ENCODE measurements at places on chromosomes 7 and 10.

DNA sequence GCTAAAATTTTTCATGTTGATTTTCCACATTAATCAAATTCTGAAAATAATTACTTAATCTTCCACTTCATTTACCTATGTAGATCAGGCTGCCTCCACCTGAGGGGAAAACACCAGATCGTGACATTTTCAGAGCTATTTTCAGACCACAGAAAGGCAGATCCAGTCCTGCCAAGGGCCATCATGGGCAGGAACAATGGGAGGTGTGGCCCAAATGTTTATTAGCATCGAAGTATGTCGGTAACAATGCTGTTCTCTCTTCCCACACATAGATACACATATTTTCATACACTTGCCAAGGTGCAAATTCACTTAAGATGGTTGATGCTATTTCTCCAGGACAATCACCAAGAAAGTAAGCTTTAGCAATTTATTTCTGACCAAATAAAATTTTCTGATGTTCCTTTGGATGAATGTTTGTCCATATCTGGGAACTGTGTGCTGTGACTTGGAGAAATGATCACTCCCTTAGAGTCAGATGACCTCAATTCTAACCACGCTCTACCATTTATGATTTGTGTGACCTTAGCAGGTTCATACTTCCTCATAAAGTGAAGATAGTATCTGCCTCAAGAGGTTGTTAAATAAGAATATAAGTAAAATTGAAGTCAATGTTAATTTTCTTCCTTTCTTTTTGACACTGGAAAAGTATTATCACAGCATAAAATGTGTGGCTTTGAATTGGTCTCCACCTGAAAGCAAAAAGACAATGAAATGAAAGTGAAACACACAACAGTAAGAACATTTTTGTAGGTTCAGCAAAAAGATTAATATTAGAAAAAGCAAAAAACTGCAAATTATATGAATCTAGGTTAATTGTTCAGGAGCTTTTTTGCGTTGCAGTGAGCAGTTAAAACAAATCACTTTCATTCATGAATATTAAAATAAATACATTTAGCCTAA lies 310.4 kb upstream of the PHF14 start:
- no peak for DNase-seq

DNA sequence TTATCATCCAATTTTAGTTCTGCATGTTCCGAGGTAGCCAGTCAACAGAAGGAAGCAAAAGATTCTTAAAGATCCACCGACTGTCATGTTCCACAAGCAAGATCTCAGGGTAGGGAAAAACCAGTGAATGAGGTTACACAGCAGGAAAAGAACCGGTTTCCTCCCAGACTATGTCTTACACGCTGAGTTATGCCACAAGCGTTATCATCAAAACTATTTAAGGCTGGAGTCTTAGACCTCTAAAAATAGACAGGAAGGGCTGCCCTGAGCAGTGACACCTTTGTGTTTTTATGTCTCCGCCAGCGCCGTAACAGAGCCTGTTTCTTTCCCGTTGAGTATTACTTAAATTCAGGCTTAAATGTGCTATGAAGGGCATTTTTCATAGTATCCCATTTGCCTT lies 48.3 kb downstream of the PROSER2 start:
- DNase-seq: no peak

GRCh38 chr7:85004402-85004801 lies 182.5 kb downstream of the SEMA3D start:
- DNase-seq: no peak

- no peak for DNase-seq
These were observed 83.4 kb downstream of the ZNF365 start for GRCh38 chr10:62457598-62457997.

DNA sequence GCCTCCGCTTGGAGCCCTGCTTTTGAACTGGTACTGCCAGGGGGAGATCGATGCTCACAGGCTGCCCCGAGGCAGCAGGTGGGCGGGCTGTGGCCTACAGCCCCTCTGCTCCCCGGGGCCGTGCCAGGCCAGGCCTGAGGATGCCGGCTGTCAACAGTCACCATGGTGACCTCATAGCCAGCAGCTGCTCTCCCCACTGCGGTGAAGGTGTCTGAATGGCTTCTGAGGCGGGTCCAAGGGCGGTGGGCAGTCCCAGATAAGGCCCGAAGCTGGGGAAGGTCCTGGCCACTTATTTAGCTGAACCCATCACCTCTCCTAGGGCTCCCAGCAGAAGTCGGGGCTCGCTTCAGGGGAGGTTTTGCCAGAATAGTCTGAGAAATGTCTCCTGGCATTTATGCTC lies 179.3 kb downstream of the ARHGAP12 start:
- DNase-seq: peak; percentile 74

- no peak for DNase-seq
These were observed 222.8 kb upstream of the NRP1 start for GRCh38 chr10:33557313-33557712.

GRCh38 chr7:45812946-45813345 lies 59.9 kb downstream of the CCDC201 start:
- no peak for DNase-seq

DNA sequence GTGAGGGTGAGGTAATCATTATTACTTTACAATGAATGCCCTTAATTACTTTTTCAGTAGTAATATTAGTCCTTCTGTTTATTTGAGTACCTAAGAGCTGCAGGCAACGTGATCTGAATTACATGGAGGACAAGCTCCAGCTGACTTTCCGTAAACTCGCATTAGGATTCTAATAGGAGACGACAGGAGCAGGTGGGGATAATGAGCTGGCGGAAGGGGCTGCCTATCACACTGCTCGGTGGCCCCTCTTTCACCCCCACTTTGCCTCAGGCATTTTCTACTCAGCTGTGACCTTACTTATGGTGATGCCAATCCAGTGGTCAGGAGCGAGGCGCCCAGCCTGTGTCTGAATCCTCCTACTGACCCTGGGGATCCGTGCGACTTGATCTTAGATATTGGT lies at the start of gene C7orf33:
Gene C7orf33 (plus strand): TSS at position 296 of the 400 bp plus-strand sequence. CDS start 160 bp downstream, outside the sequence.
- no peak for DNase-seq

- no peak for DNase-seq
These were observed 3.0 kb downstream of the ADCK2 start for GRCh38 chr7:140675726-140676125.

- DNase-seq: no peak
These were observed 47.7 kb downstream of the CLEC2L start for GRCh38 chr7:139571190-139571589.

GRCh38 chr7:141023295-141023694 lies 8.5 kb upstream of the MRPS33 start:
- no peak for DNase-seq

DNA sequence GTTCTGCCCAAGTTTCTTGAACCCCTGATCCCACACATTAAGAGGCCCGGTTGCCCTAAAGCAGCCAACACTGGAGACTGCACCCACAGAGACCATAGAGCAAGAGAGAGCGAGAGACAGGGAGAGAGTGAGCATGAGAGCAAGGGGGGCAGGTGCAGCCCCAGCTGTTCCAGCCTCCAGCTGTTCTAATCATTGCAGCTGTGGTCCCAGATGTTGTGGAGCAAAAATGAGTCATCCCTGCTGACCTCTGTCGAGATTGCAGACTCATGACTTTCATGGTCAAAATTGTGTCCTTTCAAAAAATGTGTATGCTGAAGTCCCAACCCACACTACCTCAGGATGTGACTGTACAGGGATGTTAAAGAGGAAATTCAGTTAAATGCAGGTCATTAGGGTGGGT lies 143.9 kb upstream of the FRMD4A start:
- peak; percentile 69 for DNase-seq

DNA sequence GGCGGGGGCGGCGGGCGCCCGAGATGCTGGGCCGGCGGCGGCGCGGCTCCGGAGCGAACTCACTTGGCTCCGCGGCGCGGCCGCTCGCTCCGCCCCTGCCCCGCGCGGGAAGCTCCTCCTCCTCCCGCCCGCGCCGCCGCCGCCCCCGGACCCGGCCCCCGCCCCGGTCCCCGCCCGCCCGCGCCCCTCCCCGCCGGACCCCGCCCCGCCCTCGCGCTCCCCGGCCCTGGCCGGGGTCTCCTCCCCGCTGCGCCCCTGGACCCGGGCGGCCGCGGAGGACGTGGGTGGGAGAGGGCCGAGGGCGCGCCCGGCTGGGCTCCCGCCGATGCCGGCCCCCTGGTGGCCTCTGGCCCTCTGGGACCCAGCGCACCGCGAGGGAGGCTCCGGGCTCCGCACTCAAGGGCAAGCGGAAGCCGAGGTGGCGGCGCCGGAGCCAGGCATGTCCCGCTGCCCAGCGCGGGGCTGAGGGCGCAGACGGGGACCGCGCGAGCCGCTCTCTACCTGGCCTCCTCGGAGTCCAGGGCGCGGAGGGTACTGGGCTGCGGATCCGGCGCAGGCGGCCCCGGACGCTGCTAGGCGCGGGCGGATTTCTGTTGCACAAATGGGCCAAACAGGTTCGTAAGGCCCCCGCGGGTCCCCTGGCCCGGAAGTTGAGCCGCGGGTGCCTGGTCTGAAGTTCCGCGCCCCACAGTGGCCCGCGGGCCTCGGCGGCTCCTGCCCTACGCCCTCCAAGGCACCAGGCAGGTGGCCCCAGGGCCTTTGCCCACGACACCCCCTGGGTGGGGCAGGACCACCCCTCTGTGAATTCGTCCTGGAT lies at the start of gene TCERG1L:
Gene TCERG1L (minus strand): TSS at position 61 of the 817 bp plus-strand sequence. CDS start 86 bp downstream, outside the sequence.
- DNase-seq: no peak

GRCh38 chr10:77640167-77640566 lies 2.6 kb upstream of the KCNMA1 start:
- no peak for DNase-seq

- DNase-seq: no peak
These were observed 33.6 kb upstream of the HDAC9 start for GRCh38 chr7:18461785-18462467.

DNA sequence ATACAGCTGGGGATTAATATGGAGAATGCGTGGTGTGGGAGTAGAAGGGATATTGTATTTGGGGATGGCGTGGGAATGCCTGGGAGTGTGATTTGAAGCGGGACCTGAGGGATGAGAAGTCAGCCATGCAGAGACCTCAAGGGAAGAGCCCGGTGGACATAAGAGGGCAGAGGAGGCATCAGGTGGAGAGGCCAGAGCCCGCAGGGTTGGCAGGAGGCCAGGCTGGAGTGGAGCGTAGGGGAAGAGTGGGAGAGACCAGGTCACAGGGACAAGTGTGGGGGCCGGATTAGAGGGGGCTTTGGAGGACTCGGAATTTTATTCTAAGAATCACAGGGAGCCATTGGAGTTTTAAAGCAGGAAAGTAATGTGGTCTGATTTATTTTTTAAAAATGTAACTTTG lies 2.0 kb downstream of the NDUFB2 start:
- DNase-seq: no peak

GRCh38 chr7:29040579-29040925 lies 82.4 kb upstream of the TRIL start:
- peak; percentile 66 for DNase-seq

GRCh38 chr7:54773472-54774399 lies 14.7 kb upstream of the SEC61G start:
- peak; percentile 89 for DNase-seq

DNA sequence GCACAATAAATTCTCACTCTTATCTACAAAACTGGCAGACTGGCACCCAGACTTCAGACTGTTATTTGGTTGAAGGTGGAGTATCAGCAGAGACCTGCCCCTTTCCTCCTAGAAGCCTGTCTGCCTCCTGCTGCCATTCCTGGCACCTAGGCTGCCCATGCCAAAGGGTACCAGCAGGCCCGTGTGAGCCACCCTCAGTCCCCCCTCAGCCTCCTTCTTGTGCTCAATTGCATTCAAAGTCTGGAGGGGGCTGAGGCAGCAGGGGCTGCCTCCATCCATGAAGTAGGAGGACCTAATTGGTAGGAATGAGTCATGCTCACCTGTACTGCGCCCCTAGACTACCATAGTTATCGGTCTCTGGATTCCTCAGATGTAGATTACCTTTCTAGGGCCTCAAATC lies 440.9 kb upstream of the GRM3 start:
- no peak for DNase-seq

Data from right hindlimb (tissue), 1 donor.